ENCODE measurements at places on chromosomes 16 and 17.
A peak's percentile ranks its signal among the peaks of the same experiment; 100 is the strongest.

GRCh38 chr16:17850581-17851250 lies 380.0 kb upstream of the XYLT1 start:
- DNase-seq, result no peak

DNA sequence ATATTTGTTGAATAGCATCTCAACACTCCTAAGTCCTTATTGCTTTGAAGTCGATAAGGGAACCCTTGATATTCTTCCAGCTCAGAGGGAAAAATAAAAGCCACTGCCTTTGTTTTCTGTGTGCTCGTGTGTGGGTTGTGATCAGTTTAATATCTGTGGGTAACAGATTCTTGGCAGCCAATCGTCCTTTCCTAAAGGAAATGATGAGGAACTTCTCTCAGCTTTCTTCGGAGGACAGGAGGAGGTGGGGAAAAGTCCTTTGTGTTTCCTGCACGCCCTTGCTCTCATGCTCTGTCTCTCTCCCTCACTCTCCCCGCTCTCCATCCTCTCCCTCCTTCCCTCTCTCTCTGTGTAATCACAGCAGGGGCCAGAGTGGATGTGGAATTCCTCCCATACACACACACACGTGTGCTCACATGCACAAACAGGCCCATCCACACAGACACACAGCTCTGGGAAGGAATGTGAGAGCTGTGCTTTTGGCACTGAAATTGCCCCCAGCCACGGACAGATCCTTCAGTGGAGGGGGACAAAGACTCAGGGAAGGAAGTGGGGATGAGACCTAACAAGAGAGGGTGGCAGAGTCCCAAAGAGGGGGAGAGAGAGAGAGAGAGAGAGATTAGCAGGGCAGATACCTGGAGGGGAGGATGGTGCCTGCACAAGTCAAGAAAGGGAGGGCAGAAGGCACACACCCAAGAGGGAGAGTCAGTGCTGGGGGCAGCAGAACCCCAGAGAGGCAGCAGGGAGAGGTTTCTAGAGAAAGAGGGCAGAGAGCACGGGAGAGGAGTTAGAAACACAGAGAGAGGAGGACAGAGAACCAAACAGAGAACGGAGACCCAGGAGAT lies 83.5 kb upstream of the PLCG2 start:
- DNase-seq, result no peak

DNA sequence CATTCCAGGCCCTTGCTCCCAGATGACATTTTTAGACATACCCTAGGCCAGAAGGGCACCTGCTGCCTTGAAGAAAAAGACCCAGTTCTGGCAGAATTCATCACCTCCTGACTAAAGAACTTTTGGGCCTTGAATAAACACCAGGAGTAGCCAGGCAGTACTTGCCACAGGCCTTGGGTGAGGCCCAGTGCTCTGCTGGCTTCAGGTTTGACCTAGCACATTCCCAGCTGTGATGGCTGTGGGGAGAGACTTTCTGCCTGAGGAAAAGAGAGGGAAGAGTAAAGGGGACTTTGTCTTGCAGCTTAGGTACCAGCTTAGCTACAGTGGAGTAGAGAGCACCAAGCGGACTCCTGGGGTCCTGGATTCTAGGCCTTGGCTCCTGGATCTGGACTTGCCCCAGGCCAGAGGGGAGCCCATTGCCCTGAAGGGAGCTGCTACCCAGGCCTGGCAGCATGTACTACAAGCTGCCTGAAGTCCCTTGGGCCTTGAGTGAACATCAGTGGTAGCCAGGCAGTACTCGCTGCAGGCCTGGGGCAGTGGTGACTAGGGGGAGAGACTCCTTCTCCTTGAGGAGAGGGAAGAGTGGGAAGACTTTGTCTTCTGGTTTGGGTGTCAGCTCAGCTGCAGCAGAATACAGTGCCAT lies 44.3 kb downstream of the ABCA8 start:
- DNase-seq, result no peak

- DNase-seq, result no peak
Measured at GRCh38 chr17:49752508-49752907, 11.4 kb downstream of the FAM117A start.

DNA sequence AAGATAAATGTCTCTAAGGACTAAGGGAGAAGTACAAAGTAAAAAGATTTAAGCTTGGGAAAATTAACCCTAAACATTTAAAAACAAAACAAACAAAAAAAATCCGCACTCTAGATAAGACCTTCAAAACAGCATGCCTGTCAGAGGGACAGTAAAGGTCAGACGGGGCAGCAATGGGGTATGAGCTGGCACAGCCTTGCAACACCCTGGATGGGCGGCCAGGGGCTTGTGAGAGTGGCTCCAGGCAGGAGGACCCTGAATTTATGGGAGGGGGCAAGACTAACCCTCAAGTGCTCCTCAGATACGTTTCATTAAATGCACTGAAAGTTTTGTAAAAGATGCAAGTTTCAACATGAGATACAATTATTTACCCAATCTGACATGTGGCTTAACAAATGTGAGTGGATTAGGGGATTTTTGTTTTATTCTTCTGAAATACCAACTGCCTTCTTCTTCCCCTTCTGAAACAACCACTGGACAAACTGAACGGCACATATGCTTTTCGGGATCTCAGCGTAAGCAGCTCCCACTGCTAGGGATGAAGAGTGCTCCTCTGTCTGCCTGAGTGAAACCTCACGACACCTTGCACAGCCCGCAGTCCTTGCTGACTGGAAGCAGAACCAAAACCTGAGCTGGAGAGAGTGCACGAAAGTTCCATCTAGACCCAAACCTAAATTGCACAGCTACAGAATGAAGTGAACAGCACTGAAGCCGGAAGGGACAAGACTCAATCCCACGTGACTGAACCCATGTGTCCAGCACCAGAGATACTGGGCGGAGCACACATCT lies 128.4 kb downstream of the ANKRD11 start:
- DNase-seq, result peak; percentile 74
